Tongue (tissue), 3 donors: ENCODE measurements at places on chromosomes 7 and 10. TPM values are rescaled to one million over a fixed set of nuclear protein-coding genes. Genes with fewer than 3 reads are reported as not detected.

VGF gene
- not detected for total RNA-seq

PON1 gene
- not detected for total RNA-seq

DNA sequence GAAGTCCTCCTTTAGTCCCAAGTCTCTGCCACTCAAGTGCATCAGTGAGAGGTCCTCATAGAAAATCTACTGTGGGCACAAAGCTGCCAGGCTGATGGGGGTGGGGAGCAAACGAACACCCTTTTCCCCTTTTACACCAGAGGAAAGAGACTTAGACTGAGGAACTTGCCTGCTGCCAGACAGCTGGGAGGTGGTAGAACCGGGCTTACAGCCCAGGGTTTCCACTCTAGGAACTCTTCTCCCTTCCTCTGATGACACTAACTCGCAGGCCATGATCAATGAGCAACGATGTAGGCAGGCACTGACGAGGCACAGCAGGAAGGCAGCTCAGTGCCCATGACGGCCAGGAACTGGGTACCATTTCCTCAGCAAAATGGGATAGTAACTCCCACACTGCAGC is 11.0 kb upstream of the SH2D4B start:
- no peak for DNase-seq

- peak; percentile 62 for DNase-seq
Observed at GRCh38 chr10:29691564-29692072, 56.8 kb upstream of the SVIL start.

DNA sequence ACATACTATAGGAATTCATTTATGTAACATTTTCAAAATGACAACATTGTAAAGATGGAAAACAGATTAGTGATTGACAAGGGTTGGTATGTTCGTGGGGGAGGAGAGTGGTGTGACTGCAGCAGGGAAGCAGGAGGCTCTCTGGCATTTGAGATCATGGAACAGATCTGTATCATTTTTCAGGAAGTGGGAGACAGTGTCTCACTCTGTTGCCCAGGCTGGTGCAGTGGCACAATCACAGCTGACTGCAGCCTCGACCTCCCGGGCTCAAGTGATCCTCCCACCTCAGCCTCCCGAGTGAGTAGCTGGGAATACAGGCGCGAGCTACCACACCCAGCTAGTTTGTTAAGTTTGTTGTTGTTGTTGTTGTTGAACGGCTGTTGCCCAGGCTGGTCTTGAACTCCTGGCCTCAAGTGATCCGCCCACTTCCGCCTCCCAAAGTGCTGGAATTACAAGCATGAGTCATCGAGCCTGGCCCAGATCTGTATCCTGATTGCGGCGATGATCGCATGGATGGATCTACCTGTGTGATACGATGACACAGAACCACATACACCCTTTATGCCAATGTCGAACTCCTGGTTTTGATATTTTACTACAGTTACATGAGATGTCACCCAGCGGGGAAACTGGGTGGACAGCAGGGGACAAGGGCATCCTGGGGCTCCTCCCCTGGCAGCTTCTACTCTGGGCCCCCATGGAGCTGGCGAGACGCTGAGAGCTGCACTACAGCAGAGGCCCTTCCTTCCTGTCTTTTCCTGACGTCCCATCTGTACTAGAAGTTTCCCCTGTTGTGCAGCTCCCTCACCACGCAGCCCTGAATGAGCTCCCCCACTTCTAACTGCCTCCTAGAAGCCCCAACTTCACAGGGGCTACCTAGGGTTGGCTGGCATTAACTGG is 12.3 kb upstream of the CYTH3 start:
- no peak for DNase-seq

GPR158 gene
- total RNA-seq: 0.10 TPM

GNG11 gene
- total RNA-seq: 31.6 TPM

TASOR2 gene
- total RNA-seq: 110 TPM

DNA sequence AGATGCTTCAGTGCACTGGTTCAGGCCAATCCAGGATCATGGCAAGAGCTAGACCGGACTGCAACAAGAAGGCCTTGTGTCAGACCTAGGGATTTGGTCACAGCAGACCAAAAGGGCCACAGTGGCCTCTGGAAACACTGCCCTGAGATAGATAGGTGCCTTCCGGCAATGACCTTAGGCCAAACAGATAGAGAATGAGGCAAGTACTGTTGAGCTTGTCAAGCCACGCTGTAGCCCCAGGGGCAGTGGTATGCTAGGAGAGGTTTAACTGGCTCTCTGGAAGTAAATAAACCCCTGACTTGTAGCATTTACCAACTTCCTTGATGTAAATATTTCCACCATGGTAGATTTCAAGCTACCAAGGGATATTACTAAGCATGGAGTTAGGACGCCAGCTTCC is 197.5 kb downstream of the GRID1 start:
- no peak for DNase-seq

XRCC2 gene
- 3.8 TPM for total RNA-seq
